ENCODE measurements at places on chromosomes 4 and X.

DNA sequence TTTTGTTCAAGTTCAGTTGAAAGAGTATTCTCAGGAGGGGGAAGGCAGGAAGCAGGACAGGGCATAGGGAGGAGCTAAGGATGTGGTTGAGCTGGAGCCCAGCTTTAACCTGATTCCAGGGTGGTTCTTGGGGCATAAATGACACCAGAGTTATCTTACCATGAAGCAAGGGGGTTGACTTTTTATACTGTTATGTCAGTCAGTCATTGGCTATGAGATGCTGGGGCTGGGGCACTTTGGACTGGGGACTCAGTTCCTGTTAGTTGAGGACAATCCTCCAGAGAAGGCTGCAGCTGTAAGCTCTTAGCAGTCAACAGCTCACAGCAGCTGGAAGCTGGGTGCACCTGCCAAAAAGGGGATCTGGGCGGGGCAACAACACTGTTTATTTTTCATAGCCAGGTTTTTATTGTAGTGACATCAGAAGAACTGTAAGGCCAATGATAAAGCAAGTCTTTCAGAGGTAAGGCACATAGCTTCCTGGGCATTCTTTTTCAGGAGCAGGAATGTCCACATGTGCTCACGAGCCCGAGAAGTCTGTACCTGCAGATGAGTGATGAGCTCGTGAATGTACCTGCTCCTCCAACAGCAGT lies 78.5 kb downstream of the MID1IP1 start:
- no peak for DNase-seq

GRCh38 chr4:56048702-56049431 lies 100.1 kb downstream of the CEP135 start:
- DNase-seq, result no peak

DNA sequence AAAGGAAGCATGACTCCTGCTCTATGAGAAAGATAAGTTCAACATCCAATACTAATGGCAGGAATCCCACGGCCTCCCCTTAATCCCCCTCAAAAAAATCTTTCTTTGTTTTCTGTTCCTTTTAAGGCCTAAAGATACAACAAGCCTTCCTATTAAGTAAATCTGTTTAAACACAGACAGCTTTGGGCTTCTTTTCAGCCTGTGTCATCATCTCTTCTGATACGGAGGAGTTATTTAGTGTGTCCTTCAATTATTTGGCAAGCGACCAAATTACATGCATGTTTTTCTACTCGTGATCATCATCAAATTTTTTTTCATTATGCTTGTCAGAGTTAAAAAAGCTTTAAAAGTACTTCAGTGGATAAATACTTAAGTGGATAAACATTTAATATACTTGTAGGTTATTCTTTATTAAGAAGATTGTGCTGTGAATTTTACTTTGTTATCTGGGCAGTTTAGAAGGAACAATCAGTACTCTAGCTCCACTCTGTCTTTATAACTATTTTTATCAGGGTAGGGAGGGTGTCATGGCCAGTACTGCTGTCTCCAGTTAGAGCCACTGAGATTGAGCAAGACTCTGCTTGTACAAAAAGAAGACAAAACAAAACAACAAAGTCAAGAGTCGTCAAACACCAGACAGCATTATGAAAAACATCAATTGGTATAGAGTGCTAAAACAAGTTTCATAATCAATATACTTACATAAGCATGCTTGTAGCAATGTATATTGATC lies 210.7 kb downstream of the PRR32 start:
- no peak for DNase-seq

- no peak for DNase-seq
Measured at GRCh38 chrX:40945361-40945713, 139.9 kb upstream of the USP9X start.

- no peak for DNase-seq
Measured at GRCh38 chr4:145881989-145882388, 56.6 kb downstream of the ZNF827 start.

GRCh38 chr4:115396034-115396433 lies 282.6 kb upstream of the NDST4 start:
- DNase-seq, result no peak

- DNase-seq, result no peak
Measured at GRCh38 chr4:161442921-161443320, 720.9 kb downstream of the FSTL5 start.

DNA sequence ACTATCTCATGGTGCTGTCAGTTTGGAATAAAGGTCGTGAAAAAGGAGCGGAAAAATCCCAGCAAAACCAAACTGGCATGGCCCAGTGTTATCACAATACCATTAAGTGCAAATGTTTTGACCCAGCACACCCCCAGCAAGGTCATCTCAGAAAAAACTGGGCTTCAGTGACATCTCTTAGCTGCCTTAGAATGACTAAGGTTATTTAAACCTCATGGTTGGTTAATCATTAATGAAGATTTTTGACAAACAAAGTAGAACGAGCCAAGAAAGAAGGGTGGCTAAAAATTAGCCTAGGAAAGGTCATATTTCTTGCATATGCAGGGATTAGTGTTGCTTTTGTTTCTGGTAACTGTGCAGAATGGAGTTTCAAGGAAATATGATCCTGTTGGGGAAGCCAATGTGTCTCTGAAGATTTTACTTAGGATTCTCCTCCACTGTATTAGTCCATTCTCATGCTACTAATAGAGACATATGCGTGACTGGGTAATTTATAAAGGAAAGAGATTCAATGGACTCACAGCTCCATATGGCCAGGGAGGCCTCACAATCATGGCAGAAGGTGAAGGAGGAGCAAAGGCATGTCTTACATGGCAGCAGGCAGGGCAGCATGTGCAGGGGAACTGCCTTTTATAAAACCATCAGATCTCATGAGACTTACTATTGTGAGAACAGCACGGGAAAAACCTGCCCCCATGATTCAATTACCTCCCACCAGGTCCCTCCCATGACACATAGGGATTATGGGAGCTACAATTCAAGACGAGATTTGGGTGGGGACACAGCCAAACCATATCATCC lies 83.5 kb downstream of the CHRNA9 start:
- no peak for DNase-seq

- no peak for DNase-seq
Measured at GRCh38 chr4:29805245-29805644, 914.9 kb upstream of the PCDH7 start.

GRCh38 chr4:185872747-185873380 lies 60.9 kb upstream of the SORBS2 start:
- DNase-seq, result no peak

DNA sequence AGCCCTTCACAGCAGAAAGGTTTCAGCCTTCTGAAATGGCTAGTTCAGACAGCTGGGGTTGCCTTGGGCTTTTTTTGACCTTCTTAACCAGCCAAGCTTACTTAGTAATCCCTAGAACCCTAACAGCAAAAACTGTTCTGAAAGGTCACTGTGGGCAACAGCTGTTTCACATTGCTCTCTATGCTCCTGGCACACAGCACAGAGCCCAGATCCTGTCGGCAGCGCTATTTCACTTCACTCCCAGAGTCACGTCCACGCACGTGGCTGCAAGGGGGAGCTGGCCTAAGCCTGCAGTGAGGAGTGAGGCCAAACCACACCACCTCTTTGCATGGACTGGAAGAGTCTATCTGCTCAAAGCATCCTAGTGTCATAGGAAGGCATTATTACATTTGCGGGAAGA lies 32.0 kb upstream of the STS start:
- no peak for DNase-seq

All from activated CD8-positive, alpha-beta memory T cell treated with anti-CD3 and anti-CD28 coated beads for 4 hours (primary cell).